ENCODE measurements at places on chromosomes 6 and 20.

DNA sequence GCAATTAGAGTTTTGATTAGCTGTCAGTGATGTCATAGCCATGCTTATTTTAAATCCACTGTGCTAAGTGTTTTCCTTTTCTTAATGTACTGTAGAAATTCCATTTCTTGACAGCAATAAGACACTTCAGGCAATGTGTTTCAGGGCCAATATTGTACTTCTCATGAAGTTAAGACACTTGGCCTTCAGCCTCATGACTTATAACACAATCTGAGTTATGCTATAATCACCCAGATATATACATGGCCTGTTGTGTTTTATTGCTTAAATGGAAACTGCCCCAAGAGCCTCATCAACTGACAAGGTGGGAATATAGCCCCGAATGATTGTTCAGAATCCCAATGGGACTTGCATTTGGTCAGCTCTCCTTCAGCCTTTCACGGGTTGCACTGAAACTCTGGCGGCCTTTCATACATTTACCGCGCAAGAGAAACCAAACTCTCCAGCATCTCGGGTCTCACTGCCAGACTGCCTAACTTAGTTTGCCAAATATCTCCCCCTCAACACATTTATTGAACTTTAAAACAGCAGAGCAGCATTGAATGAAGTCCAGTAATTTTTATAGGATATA, 44.2 kb upstream of the TBX18 start:
- no peak for DNase-seq

DNA sequence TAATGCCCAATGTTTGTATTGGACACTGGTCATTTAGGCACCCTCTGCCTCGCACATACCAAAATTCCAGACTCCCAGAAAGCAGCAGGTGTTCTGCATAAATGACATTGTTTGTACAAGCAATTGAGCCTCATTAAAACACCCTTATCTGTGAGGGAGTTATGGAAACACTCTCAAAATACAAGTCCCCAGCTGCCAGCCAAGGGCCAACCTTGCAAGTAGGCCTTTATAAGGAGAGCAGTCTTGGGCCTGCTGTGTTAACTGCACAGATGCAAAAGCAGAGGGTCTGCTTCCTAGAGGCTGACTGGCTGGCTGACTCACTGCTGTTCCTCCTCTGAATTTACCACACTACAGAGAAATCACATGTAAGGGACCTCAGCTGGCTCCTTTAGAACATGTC, 150.4 kb upstream of the HMGN3 start:
- no peak for DNase-seq

DNA sequence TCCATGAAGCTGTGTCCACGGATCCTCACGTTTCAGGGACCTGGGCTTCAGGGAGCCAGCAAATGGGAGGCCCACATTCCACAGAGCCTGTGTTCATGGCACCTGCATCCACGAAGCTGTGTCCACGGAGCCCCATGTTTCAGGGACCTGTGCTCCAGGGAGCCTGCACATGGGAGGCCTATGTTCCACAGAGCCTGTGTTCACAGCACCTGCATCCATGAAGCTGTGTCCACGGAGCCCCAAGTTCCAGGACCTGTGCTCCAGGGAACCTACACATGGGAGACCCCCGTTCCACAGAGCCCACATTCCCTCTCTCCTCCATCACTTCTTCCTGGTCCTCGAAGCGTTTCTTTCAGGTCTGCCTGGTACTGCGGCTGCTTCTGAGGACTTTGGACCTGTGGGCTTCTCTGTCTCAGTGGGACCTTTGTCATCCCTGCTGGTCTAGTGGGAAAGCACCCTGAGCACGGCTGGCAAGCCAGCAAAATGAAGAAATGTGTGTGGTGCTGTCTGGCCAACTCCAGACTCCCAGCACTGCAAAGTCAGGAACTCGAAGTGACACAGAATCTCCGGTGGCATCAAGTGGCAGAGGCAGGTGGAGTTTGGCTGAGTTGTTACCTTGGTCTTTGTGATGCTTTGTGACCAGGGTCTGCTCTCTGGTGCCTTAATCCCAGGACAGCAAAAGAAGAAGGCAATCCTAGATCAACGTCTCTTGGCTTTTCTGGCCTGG, 245.9 kb downstream of the DLL1 start:
- no peak for DNase-seq

DNA sequence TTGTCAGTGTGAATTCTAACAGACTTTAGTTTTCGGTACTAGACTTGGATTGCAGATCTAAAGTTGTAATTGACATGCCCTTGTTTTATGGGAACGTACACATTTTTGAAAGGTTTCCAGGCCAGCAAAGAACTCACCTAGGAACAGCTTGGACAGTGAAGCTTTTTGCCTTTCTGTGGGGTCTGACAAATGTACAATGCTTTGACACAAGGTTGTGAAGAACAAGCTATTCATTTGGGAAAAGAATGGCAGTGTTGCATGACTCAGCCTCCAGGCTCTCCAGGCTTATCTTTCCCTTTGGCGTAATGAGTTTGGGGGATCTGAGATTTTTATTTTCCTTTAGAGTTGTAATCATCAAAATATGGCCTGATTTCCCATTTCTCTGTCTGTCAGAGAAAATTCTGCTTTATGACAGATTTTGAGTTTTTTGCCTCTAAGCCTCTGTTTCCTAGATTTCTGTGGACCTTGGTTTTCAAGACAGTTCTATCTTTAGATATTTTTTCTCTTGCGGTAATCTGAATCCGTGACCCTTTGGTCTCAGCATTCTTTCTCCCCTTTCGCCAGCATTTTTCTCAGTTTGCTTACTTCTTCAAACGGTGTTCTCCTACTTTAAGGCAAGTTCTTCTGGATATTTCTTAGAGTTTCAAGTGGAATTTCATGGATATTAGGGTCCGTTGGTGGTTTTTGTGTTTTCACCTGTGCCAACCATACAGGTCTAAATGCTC, 221.0 kb downstream of the ADGB start:
- DNase-seq = no peak

GRCh38 chr6:328136-328670, 35.9 kb downstream of the DUSP22 start:
- peak; percentile 18 for DNase-seq

DNA sequence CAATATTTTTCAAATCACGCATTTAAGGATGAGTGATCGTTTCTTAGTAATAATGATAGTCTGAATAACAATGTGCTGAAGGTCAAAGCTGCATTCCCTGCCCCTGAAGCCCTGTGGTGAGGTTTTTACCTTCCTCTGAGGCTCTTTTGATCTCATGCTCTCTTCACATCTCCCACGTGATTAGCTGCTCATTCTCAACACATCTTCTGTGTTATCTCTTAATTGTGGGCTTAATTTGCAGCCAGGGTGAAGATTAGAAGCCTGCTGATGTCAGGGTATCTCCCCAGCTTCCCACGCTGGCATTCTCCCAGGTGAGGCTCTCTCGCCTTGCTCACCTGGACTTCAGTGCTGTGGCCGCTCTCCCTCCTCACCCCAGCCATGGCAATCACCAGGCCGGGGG, 109.7 kb upstream of the FOXQ1 start:
- DNase-seq = no peak

- no peak for DNase-seq
These were observed 196.1 kb upstream of the RUNX2 start for GRCh38 chr6:45132059-45132458.

DNA sequence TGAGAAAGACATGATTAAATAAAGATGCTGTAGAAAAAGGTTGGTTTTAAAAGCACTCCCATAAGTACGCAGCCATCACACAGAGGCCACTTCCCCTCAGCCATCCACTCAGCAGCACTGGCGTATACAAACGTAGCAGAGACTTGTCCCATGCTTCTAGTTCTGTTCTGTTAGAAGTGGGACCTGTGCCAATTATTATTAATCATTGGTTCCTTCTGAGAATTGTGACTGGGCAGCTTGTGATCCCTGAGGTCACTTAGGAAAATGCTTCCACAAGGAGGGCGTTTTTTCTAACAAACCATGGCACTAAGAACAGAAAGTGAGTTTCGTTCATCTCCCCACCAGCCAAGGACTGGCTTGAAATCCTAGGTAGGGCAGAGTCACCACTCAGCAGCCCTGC, 53.9 kb downstream of the FAM120B start:
- DNase-seq = no peak

DNA sequence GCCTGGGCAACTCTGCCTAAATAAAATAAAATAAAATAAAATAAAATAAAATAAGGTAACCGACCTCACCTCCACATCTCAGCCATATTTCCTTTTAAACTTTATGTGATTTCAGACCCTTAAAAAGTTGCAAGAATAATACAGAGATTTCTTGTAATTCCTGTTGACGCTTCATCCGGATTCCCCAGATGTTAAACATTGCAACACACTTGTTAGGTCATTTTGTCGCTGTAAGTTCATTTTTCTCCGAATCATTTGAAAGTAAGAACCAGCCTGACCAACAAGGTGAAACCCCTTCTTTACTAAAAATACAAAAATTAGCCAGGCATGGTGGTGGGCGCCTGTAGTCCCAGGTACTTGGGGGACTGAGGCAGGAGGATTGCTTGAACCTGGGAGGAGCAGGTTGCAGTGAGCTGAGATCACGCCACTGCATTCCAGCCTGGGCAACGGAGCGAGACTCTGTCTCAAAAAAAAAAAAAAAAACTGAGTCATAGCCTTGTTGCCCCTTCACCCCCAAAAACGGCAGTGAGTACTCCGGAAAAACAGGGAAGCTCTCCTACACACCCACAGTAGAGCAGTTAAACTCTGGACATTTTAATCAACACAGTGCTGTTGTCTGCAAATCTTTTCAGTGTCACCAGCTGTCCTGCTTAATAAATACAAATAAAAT, 5.9 kb downstream of the PYGB start:
- peak; percentile 66 for DNase-seq

GRCh38 chr6:32692019-32692418, 25.6 kb upstream of the HLA-DQB1 start:
- DNase-seq = no peak

DNA sequence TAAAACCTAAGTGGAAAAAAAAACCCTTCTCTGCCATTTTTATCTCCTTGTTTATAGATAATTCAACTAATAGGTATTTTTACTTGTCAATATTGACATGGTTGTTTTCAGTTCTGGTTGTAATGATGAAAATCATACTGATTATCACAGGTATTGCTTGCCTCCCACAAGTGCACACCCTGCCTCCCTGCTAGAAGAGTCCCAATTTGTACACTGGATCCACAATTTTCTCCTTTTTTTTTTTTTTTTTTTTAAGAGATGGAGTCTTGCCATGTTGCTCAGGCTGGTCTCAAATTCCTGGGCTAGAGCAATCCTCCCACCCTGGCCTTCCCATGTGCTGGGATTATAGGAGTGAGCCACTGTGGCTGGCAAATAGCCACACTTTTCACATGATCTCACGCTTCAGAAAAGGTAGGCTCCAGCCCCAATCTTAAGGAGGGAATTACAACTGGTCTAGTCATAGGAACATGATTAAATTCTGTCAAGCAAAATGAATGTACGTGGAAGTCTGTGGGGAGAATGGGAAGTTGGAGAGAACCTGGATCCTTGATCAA, 12.3 kb downstream of the DYNLT2 start:
- DNase-seq = no peak

- DNase-seq = no peak
These were observed 184.3 kb upstream of the PMEPA1 start for GRCh38 chr20:57894096-57894495.

DNA sequence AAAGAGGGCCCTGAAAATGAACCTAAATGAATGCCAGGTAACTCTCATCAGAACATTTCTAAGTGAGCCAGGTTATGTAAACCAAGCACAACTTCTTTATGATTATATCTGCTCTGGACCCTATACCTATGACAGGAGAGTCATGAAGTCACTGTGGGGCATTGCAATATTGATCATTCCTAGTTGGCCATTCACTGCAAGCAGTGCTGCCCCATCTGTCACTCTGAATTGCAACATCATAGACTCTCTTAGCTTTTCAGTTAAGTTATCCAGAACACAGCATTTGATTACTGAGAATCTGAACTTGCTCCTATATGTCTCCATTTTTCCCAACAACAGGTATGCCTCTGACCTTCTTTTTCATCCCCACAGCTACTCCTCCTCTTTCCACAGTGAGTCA, 3.3 kb downstream of the COL21A1 start:
- DNase-seq = no peak

DNA sequence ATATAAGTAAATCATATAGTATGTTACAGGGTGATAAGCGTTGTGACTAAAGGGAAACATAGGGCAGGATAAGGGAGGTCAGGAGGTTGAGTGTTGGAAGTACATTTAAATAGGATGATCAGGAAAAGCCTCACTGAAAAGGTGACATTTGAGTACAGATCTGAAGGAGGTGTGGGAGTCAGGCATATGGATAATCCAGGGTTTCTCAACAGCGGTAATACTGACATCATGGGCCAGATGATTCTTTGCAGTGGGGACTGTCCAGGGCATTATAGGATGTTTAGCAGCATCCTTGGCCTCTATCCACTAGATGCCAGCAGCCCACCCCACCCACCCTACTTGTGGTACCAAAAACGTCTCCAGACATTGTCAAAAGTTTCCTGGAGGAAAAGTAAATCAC, 292.6 kb upstream of the PREP start:
- DNase-seq = no peak

GRCh38 chr6:123804787-123805540, 1.3 kb downstream of the NKAIN2 start:
- no peak for DNase-seq

GRCh38 chr6:45112711-45113110, 215.4 kb upstream of the RUNX2 start:
- no peak for DNase-seq

- DNase-seq = no peak
These were observed 34.5 kb downstream of the PLCG1 start for GRCh38 chr20:41171736-41172295.

GRCh38 chr6:80144753-80145315, 38.4 kb downstream of the BCKDHB start:
- DNase-seq = no peak

DNA sequence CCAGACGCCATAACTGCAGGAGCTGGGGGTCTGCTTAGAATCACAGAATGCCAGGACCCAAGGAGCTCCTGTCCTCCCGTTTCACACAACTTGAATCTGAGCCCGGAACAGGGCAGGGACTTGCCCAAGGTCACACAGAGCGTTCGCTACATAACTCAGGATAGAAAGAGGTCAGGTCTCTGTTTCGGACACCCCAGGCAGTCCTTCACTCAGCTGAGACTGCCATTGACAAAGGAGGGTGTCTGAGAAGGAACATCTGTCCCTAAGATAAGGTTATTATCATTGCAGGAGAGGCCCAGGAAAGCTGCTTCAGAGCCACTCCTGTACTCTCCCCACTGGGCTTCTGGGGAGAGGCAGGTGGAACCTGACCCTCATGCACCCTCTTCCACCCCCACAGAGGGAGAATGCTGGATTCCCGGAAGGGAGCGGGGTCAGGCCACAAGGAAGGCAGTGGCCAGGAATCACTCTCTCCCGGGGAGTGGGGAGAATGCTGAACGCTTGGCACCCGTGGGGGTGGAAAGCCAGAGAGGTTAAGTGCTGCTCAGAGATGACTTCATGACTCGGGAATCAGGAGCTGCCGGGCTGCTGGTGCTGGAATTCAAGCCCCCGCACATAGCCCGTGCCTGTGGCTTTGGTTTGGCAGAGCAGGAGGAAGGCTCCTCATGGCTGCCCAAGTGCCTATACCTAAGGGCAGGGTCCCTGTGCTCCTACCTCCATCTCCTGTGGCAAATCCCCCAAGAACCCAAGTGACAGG, 10.7 kb downstream of the SDC4 start:
- peak; percentile 93 for DNase-seq

GRCh38 chr6:163170294-163170883, 244.1 kb upstream of the QKI start:
- DNase-seq = peak; percentile 11

- no peak for DNase-seq
These were observed 43.7 kb downstream of the TM9SF4 start for GRCh38 chr20:32153156-32153665.
